ENCODE measurements at places on chromosomes 6 and 20.

- no peak for DNase-seq
Measured at GRCh38 chr6:29232725-29233124, 62.0 kb downstream of the OR2J2 start.

DNA sequence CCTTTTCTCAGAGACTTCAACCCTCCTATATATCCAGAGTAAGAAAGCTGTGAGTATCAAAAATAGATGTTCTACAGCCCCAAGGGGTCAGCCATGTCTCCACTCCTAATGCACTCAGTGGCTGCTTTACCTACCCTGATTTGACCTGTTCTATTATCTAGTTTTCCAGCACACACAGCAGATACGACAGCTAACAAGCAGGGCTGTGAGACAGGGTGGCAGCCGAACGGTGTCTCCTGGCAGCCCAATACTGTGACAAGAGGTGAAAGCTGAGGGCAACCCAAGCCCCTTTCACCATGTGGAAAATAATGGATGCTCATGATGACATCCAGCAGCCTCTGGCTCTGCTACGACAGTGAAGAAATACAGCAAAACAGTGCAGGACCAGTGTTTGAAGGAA lies 67.9 kb downstream of the KIF13A start:
- DNase-seq = no peak

- DNase-seq = no peak
Measured at GRCh38 chr6:22801831-22802230, 232.5 kb downstream of the HDGFL1 start.

GRCh38 chr6:153015094-153015640 lies 12.7 kb upstream of the MTRF1L start:
- DNase-seq = no peak

- no peak for DNase-seq
Measured at GRCh38 chr6:29981211-29981812, 39.0 kb downstream of the HLA-A start.

DNA sequence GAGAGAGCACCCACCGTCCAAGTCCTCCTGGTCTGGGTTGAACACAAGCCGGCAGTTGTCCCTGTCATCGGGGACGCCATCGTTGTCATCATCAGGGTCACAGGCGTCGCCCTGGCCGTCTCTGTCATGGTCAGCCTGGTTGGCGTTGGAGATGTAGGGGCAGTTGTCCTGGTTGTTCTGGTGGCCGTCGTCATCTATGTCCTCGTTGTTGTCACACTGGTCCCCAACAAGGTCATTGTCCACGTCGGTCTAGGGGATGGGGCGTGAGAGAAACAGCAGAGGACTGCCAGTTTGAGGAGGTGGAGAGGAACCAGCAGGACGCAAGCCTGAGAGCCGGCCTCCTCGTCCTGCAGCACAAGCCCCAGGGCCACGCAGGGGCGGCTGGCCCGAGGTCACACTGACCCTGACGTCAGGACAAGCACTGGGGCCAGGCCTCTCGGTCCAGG lies 28.5 kb downstream of the THBS2 start:
- DNase-seq = no peak

DNA sequence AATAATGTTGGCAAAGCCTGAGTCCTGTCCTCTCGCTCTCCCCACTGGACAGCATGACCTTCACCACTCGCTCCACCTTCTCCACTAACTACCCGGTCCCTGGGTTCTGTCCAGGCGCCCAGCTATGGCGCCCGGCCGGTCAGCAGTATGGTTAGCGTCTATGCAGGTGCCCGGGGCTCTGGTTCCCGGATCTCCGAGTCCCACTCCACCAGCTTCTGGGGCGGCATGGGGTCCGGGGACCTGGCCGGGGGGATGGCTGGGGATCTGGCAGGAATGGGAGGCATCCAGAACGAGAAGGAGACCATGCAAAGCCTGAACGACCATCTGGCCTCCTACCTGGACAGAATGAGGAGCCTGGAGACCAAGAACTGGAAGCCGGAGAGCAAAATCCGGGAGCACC lies 20.5 kb downstream of the RNF114 start:
- no peak for DNase-seq

DNA sequence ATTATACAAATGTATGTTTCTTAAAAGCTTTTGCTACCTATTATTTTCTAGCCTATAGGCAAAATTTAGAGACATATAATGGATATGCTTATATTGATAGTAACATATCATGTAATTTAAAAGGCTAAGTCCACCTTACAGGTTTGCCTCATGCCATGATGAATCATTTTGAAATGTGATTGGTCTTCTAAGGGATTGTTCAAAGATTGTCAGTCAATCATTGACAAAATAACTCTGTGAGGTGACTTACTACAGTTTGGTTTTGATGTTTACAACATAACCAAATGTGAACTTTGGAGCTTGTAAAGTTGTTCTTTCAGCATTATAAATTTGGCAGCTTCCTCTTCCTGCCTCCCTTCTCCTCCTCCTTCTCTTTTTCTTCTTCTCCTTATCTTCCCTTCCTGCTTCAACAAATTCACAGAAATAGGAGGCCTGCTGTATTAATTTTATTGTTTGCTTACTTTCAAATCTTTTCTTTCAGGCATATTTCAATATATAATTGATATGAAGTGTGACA lies 39.7 kb upstream of the ZFP64 start:
- DNase-seq = no peak

Data from NCI-H187 (cell line).